ENCODE measurements at places on chromosomes 2 and 18. TPM values are rescaled to one million over a fixed set of nuclear protein-coding genes. Genes with fewer than 3 reads are reported as not detected.

DNA sequence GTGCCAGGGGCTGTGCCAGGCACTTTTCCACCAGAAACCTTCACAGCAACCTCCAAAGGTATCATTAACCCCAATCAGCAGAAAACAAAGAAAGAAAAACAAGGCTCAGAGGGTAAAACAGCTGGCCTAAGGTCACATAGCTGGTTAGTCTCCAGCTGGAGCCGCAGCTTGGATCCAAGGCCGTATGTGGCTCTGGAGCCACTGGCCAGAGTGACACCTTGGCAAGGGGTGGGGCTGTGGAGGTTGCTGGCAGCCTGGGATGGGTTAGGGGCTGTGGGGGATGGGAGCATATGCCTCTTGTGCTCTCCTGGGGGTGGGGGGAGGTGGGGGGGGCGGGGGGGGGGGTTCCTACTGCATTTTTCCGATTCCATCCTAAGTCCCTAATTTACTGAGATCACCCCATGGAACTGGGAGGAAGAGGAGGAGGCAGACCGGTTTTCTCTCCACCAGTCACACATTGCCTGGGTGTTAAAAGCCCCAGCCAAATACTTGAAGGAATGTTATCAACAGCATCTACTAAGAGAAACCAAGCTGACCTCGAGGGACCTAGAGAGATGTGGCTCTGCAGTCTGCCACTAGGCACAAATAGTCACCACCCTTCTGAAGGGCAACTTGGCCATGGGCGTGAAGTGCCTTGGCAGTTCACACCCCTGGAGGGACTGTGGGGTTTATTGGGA lies 8.0 kb downstream of the HAAO start:
- ATAC-seq: no peak

DNA sequence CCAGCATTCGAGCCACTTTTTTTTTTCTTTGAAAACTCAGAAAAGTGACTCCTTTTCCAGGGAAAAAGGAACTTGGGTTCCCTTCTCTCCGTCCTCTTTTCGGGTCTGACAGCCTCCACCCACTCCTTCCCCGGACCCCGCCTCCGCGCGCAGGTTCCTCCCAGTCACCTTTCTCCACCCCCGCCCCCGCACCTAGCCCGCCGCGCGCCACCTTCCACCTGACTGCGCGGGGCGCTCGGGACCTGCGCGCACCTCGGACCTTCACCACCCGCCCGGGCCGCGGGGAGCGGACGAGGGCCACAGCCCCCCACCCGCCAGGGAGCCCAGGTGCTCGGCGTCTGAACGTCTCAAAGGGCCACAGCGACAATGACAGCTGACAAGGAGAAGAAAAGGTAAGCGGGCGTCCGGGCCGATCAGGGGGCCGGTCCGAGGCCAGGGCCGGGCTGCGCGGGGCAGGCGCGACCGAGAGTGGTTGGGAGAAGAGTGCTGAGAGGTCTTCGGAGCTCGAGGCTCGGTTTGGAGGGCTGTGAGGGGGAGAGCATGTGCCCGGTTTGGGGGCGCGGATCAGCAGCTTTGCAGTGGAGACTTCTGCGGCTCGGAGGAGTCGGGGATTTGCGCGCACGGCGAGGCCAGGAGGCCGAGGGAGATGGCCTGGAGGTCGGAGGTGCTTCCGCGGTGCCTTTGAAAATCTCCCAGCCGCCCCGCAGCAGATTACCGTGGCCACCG lies 502 bp downstream of the EPAS1 start:
- peak; percentile 7 for ATAC-seq

GRCh38 chr2:172196768-172197431 lies 94.2 kb upstream of the DLX2 start:
- no peak for ATAC-seq

- no peak for ATAC-seq
Measured at GRCh38 chr2:2660789-2661355, 329.8 kb upstream of the MYT1L start.

GRCh38 chr2:168894101-168894500 lies 3.9 kb upstream of the SPC25 start:
- no peak for ATAC-seq

GRCh38 chr18:32922951-32923430 lies 150.2 kb upstream of the KLHL14 start:
- ATAC-seq: peak; percentile 84

DNA sequence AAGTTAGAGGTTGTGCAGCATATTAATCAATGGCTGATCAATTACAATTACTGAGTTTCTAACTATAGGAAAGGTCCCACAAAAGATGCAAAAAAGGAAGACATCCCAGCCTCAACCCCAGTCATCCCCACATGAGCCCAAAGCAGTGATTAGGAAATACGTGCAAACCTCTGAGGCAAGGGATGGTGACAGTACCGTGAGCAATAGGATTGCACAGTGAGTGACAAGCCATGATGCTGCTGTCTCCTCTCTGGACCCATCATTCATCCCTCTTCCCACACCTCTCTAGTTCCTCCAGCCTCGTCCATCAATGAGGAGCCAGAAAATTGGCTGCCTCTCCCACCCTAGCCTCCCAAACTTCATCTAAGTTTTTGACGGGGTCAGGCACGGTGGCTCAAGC lies 4.0 kb upstream of the SLC11A1 start:
- ATAC-seq: no peak

DNA sequence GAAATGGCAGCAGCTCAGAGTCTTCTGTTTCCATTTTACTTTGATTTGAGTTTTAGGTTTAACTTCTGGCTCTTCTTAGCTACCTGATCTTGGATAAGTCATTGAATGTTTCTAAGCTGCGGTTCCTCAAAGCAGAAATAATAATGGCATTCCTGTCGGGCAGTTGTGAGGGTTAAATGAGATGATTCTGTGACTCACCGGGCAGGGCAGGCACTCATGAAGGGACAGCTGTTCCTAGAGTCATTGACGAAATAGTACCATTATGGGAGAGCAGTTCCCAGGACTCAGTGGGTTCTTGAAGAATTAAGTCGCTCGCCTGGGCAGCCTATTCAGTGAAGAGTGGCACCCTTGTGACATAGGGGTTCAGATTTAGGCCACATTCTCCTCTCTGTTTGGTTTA lies 10.3 kb downstream of the TRIB2 start:
- ATAC-seq: peak; percentile 58

Gene ABCG8
- total RNA-seq: 0.14 TPM

Gene TXNL1
- total RNA-seq: 76.2 TPM

Gene LIPT1
- total RNA-seq: 12.6 TPM

Measured in motor neuron (in vitro differentiated cells).